ENCODE measurements at places on chromosomes 3 and 15.

DNA sequence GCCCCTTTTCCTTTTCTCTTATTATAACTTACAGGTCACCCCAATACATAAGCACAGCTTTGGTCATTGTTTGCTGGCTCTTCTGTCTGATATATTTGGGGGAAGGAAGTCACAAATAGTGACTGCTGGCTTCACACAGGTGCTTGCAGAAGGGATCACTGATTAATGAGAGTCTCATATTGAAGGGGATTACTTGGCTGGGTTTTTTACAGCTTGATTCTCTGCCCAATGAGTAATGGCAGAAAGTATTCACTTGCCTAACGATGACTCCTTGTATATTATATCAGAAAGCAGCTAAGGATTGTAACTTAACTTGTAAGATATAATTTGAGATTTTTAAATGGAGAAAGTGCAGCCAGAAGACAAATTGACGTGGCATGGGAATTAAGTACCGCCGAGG, 119.3 kb upstream of the PFN2 start:
- no peak for DNase-seq

- DNase-seq: no peak
Observed at GRCh38 chr3:190019844-190020243, 100.9 kb downstream of the P3H2 start.

- DNase-seq: no peak
Observed at GRCh38 chr3:194521510-194522260, 34.9 kb upstream of the ATP13A3 start.

- no peak for DNase-seq
Observed at GRCh38 chr15:66738116-66738515, 36.1 kb downstream of the SMAD6 start.

GRCh38 chr3:159144891-159145290, 343.0 kb downstream of the MFSD1 start:
- DNase-seq: no peak

DNA sequence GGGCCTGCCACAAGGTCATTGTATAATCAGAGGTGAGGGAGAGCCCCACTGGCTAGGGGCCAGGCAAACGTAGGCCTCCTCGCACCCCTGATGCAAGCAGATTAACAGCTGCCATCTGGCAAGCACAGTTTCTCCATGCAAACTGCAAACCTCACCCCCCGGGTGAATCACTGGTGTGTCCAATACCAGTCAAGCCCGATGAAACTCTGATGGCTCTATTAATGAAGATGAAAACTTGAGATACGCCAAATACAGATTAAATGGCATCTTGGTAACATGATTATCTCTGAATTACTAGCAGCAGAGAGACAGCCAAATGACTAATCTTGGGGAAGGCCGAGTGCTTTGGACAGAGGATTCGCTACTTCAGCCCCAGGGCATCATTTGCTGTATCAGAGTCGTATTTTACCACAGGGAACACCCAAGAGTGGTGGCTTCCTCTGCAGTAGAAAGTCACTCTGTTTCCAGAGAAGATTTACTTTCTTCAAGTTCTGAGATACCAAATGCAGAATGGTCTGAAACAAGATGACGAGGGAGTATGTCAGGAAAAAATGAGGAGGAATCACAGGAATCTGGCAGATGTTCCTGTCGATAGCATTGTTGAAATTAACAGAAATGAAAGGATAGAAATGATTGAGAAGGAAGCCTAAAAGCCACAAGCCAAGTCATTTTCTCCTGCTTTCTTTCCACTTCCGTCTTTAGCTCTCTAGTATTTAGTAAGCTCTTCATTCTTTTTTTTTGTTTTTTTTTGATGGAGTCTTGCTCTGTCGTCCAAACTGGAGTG, 96.2 kb upstream of the NR2F2 start:
- DNase-seq: no peak

- peak; percentile 59 for DNase-seq
Observed at GRCh38 chr15:60590935-60591495, 112.1 kb upstream of the ICE2 start.

DNA sequence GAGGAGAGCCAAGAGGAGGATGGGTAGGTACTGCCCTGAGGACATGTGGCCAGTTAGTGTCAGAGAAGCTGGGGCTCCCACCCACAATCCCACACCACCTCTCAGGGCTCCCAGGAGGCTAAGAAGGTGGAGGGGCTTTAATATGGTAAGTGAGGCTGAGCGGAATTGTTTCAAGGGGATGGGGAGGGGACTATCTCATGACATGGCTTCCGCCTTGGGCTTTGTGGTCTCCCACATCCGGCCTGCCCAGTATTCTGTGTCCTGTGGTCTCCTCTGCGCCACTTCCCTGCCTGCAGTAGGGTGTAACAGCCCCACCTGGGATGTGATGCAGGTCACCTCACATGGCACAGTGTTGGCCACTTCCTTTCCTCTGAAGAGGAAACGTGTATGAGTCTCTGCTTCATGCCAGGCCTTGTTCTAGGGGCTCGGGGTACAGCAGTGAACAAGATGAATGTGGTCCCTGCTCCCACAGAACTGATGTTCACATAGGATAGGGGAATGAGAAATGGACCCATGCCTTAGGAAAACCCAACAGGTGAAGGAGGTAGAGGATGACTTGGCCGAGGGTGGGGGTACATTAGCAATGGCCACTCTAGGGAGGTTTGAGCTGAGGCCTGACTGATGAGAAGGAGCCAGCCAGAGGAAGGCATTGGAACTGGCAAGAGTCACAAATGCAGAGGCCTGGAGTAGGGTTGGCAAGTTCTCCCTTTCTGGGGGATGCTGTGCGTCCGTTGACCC, 3.2 kb downstream of the NEIL1 start:
- peak; percentile 51 for DNase-seq

- DNase-seq: no peak
Observed at GRCh38 chr15:53559364-53560277, 199.8 kb downstream of the WDR72 start.

GRCh38 chr3:56855856-56856512, 54.2 kb upstream of the ARHGEF3 start:
- DNase-seq: peak; percentile 32

DNA sequence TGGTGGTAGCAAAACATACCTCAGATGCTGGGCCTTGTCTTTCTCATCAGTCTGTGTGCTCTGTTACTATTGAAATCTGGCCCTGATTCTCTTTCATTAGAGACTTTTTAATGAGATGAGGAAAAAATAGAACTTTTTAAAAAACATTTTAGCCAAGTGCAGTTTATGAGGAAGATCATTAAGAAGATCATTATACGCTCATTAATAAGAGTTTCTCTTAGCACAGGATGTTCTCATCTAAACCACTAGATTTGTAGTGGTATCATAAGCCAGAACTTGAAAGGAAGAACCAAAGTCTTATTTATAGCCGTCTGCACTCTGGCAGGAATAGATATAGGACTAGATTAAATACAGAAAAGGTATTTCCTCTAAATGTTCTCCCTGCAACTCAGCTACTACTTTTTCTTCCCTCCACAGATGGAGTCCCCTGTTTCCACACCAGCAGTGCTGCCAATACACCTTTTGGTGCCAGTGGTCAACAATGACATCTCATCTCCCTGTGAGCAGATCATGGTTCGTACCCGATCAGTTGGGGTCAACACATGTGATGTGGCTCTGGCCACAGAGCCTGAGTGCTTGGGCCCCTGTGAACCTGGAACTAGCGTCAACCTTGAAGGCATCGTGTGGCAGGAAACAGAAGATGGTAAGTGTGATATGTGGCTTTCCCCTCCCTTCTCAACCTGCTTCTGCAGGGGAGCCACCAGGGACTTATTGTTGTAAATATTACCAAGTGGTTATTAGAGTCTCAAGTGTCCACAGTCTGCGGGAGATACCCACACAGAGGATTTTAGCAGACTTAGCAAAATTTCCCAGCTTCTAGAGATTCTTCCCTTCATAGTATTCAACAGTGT, 152.8 kb downstream of the RBPMS2 start:
- DNase-seq: no peak

GRCh38 chr3:124600765-124601164, 129.5 kb upstream of the UMPS start:
- no peak for DNase-seq

- DNase-seq: no peak
Observed at GRCh38 chr3:11589706-11590105, 54.0 kb downstream of the VGLL4 start.

- no peak for DNase-seq
Observed at GRCh38 chr3:37943631-37944314, 46.8 kb upstream of the VILL start.

GRCh38 chr15:42133886-42134502, 22.4 kb downstream of the PLA2G4F start:
- DNase-seq: peak; percentile 39

- peak; percentile 41 for DNase-seq
Observed at GRCh38 chr3:52403955-52404354, 40.9 kb downstream of the SEMA3G start.

- DNase-seq: peak; percentile 89
Observed at GRCh38 chr3:72288955-72289691, 504.2 kb upstream of the PROK2 start.

GRCh38 chr3:69292185-69292584, 93.7 kb downstream of the FRMD4B start:
- DNase-seq: no peak

DNA sequence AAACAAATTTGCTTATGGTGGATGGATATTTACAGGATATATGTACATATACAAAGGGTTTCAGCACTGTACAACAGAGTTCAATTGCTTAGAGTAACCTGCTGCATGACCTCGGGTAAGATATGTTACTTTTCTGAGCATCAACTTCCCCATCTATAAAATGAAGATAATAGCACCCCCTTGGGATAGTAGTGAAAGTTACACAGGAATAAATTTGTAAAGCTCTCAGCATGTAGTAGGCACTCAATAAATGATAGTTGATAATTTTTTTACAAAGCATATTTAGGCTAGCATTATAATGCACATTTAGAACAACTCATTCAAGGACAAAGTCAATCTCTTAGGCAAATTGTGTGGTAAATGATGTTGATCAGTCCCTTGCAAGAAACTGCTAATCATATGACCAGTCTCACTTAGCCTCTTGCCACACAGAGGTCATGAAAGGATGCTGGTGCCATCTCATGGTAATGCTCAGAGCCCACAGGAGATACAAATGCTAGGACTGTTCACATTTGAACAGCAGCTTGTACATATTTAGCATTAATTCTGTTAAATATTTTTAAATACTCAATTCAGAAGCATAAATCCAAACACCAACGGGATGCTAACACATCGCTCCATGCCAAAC, 123.9 kb downstream of the MAGI1 start:
- DNase-seq: no peak

- DNase-seq: peak; percentile 46
Observed at GRCh38 chr3:51099794-51100535, 285.1 kb upstream of the MANF start.

DNA sequence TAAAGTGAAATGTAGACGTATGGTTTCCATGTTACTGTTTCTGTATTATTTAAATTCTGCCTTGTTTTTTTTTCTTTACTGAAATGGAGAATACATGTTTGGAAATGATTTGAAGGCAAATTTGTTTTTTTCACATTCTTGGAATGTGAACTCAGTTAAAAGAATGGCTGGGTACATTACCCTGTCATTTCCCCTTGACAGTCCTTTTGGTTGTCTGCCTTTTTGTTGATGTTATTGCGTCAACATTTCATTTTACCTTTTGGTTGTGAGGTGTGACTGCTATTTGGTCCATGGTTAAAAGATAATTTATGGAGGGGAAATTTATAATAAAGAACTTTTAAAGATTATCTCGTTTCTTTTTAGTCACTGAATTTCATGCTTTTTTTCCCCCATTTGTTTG, 3.2 kb upstream of the GPR171 start:
- no peak for DNase-seq

GRCh38 chr15:39084674-39085530, 496.0 kb upstream of the THBS1 start:
- peak; percentile 77 for DNase-seq

GRCh38 chr3:172217877-172218276, 178.5 kb downstream of the FNDC3B start:
- DNase-seq: no peak

GRCh38 chr3:17077606-17078005, 192.9 kb downstream of the PLCL2 start:
- DNase-seq: peak; percentile 64

- DNase-seq: no peak
Observed at GRCh38 chr15:74136814-74137536, 6.6 kb downstream of the ISLR2 start.

- no peak for DNase-seq
Observed at GRCh38 chr3:64739971-64740631, 52.3 kb upstream of the ADAMTS9 start.

- no peak for DNase-seq
Observed at GRCh38 chr3:16768956-16769355, 115.8 kb upstream of the PLCL2 start.

DNA sequence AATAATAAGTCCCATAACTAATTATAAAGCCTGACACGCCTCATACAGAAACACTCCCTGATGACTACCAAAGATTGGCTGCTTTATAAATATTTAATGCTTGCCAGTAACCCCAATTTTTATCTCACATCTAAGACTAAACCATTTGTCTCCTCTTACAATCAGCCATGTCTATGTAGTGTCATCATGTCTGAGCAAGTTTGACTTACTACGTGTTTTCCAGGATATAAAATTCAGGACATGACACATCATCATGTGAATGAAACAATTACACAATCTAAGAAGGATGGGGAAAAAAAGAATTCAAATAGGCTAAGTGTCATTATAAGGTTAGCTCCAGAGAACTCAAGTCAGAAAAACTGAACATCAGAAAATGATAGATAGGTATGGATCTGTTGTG, 208.7 kb downstream of the MECOM start:
- DNase-seq: no peak

DNA sequence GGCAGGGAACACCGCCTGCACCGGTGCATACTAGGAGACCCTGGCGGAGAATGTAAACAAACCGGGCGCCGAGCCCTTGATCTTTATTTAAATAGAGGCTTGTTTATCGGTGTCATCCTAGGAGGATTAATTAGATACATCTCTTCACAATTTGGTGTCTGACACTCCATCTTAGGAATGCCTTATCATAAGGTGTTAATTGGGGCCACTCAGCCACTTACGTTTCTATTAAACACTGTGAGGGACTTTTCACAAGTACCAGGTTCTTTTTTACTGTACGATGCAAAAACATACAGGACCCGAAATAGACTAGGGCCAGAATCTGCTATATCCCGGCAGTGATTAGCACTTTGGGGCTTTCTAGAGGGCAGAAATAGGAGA, 8.0 kb downstream of the EOMES start:
- DNase-seq: no peak

DNA sequence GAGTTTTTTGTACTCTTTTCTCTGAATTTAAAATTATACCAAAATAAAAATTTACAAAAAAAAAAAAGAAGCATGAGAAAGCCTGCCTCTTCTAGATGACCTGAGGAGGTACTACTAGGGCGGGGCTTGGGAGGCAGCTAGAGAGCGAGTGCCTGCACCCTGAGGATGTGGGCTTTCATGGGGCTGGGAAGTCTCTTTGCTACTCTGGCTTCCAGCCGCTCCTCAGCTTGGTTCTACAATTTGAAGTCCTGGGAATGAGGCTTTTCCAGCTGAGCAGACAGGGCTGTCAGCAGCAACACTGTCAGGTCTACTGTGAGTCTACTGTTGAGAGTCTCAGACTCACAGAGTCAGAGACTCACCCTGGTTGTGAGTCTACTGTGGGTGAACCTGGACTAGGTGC, 8.2 kb upstream of the PSTPIP1 start:
- no peak for DNase-seq

GRCh38 chr15:70726753-70727152, 36.6 kb downstream of the UACA start:
- DNase-seq: no peak

Measured in femur (tissue), 1 donor.